ENCODE measurements at places on chromosomes 3 and 15.

DNA sequence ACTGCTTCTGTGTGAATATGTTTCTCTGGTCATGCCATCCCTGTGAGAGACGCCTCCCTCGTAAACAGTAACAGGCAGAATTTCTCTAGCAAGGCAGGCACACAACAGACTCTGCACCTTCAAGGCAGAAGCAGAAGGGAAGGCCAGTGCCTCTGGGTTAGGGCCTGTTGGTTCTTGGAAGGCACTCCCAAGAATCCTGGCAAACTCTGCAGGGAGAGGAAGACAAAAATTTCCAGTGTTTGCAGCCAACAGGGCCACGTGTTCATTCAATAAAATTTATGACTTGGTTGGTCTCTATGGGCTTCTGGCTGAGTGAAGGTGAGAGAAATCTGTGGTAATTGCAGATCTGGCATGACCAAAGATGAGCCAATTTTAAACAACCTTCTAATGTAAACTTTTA is 39.3 kb downstream of the NFKBIZ start:
- DNase-seq, result no peak

DNA sequence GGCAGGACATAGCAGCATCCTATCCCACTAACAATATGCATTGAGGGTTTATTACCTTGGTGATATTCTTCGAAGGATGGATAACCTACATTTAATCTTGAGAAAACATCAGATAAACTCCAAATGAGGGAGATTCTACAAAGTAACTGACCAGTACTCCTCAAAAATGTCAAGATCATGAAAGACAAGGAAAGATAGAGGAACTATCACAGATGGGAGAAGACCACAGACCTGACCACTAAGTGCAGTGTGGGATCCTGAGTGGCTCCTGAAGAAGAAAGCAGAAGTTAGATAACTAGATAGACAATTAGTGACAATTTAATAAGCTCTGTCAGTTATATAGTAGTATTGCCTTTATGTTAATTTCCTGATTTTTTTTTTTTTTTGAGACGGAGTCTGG is 17.7 kb upstream of the CGNL1 start:
- no peak for DNase-seq

DNA sequence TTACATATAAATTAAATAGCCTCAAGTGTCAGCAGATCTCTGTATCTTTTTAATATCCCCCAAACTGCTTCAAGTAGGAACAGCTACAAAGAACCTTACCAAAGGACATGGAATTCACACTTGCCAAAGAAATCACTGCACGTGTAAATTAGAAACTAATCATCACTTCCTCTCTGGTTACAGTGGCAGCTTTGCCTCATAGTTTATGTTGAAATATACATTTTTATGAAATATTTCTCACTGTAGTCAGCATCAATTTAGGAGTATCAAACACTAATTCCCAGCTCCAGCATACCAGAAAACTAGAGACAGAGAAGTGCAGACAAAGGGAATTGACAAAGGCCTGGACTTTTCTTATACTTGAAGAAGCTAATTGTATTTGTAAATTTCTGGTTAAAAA is 260.9 kb downstream of the TIGIT start:
- DNase-seq, result no peak

GRCh38 chr15:95017666-95018328 is 786.4 kb downstream of the MCTP2 start:
- DNase-seq, result no peak

DNA sequence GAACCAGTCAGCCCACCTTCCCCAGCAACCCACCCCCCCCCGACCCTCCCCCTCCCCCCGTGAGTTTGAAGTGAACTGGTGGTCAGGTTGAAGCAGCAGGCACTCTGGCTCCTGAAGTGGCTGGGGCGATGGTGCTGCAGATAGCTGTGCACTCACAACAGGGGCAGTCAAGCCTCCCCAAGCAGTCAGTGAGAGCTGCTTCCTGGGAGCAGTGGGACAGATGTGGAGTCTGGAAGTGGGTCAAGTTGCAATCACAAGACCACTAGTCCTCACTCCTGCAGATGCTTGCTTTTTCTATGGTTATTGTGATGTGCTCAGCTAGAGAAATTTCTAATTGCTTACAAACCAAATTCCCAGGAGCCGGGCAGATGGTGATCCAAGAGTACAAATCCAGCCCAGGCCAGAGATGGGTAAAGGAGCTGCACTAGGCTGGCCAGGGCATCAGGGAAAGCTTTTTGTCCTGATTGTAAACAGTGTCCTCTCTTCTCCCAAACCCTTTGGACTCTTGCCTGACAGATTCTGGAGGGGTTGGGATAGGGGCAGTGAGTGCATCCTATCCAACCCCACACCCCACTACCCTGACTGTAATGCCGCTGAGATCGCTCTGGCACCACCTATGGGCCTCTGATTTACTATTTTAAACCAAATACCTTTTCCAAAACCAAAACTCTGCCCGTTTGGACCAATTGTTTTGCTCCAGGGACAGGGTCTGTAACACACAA is 9.8 kb upstream of the CLPX start:
- no peak for DNase-seq

- DNase-seq, result no peak
Observed at GRCh38 chr3:168216851-168217250, 121.1 kb upstream of the GOLIM4 start.

DNA sequence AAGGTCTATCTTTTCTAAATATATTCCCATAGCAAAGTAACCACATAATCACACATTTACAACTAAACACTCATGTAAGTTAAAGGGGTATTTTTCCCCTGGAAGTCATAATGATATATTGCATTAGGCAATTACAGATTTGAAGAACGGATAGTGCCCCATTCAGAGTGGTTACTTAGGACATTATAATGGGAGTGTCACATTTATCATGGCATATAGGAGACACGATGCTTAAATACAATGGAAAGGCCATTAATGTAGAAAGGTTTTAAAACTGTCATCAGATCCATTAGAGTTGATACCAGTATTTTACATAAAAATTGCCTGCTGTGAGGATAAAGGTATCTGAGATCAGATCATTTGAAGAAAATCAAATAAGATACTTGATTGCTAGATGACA is 582.0 kb upstream of the SEMA6D start:
- DNase-seq, result no peak

DNA sequence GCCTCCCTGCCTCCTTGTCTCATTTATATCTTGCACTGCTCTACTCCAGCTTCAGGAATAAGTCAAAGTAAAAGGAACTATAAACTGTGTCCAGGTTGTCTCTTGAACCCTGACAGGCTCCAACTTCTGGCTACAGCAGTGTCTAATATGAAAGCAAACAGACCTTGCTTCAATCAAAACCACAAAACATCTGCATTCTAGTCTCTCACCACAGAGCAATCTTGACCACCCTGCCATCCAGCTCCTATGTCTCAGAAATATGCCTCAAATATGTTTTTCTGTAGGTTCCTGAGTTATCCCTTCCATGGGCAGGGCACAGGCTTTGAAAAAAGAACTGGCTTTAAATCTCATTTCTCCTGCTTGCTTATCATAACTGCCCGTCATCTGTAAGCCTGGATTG is 13.0 kb upstream of the RAMAC start:
- DNase-seq, result no peak

- no peak for DNase-seq
Observed at GRCh38 chr3:62131050-62131449, 242.3 kb downstream of the FEZF2 start.

GRCh38 chr3:168495932-168496331 is 400.2 kb upstream of the GOLIM4 start:
- DNase-seq, result no peak

DNA sequence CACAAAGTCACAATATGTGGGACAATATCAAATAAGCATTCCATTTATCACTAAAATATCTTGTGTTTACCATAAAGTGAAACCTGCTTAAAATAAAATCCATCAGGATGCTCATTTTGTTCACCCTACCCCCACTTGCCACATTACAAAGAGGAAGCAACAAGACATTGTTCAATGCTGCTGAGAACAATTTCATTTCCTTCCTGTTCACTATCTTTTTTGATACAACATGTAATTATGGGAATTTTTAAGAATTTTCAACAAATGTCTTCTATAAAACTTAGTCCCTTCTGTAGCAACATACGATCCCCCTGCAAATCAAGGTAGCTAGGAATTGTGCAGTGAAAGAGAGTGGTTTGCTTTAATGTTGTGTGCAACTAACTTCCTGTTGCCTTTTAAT is 34.9 kb upstream of the GPR160 start:
- no peak for DNase-seq

All from NCI-H345 (cell line).